ENCODE measurements at places on chromosomes 16 and 17.

- DNase-seq, result no peak
Measured at GRCh38 chr16:86232496-86232895, 277.8 kb upstream of the FOXF1 start.

GRCh38 chr16:75097941-75098901 lies 18.4 kb downstream of the LDHD start:
- DNase-seq, result no peak

DNA sequence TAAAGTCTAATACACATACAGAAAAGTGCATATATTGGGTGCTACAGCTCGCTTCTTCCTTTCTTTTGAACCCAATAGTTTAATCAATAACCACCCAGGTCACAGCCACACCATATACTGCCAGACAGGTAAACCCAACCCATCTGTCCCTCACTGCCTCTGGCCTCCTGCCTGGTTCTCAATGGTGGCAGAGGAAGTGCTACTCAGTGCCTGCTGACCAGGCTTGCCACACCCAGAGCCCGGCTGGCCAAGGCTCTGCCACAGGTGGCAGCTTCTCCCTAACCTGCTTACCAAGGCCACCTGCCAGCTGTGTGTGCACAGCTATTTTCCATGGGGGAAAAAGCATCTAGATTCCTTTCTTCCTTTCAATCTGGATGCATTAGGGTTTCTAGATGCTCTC lies 584 bp downstream of the PMP22 start:
- DNase-seq, result no peak

- no peak for DNase-seq
Measured at GRCh38 chr17:39694593-39694992, 5.3 kb upstream of the ERBB2 start.

- DNase-seq, result peak; percentile 6
Measured at GRCh38 chr17:2635241-2635640, 41.8 kb downstream of the PAFAH1B1 start.

- no peak for DNase-seq
Measured at GRCh38 chr17:10332515-10332914, 40.3 kb downstream of the MYH13 start.

DNA sequence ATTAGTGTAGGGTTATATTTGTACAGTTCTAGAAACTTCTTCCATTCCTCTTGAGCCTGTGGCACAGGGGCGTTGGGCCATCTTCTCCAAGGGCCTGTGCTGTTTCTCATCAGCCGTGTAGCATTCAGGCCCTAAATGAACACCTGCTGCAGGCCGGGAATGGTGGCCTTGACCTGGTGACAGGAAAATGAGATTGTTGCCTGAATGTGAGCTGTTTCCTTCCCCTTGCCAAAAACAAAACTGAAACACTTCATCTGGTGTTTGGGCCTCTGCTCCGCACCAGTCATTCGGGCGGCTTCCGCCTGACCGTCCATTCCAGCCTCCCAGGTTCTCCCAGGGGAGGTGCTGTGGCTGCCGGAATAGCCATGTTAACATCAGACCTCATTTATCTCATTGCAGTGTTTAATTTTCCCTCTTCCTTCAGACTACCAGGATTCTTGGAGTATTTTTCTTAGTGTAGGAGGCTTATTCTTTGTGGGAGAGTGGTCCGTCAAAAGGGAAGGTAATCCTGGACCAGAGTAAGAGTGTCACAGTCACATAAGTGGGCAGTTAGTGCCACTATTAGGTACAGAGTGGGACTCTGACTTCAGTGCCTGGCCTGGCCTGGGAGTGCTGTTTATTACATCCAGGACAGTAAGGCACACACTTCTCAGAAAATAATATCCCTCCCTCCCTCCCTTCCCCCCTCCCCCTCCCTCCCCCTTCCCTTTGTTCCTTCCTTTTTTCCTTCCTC lies 61.9 kb downstream of the WWP2 start:
- no peak for DNase-seq

Measured in Ammon's horn (tissue), 1 donor.